Activated naive CD4-positive, alpha-beta T cell treated with anti-CD3 and anti-CD28 coated beads for 36 hours (primary cell): ENCODE measurements at places on chromosomes 2 and 18. TPM values are rescaled to one million over a fixed set of nuclear protein-coding genes. Genes with fewer than 3 reads are reported as not detected.

DAPL1 gene
- total RNA-seq, result not detected

KCNJ3 gene
- total RNA-seq, result not detected

CIB4 gene
- total RNA-seq, result not detected

MC4R gene
- not detected for total RNA-seq

IAH1 gene
- total RNA-seq, result 70.2 TPM

RGPD4 gene
- 0.07 TPM for total RNA-seq

PRKD3 gene
- 13.0 TPM for total RNA-seq

SCYGR4 gene
- total RNA-seq, result not detected

LINC00305 gene
- total RNA-seq, result not detected

DNA sequence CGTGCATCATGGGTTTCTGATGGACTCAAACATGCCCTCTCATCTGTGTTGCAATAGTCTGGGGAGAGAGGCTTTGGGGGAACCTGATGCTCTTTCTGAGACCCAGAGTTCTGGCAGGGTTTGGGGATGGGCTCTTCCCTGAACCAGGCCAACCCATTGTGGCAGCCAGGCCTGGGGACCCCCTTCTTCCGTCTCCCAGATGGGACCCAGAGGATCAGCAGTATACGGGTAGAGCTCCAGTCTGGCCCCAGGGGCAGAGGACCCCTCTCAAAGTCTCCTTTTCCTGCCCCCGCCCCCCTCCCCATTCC, 333.7 kb downstream of the DYSF start:
- H3K4me3 ChIP-seq, result no peak overlapping the region
- no peaks in the 10 kb centered on the region for H3K36me3 ChIP-seq
- no peak overlapping the region for H3K27ac ChIP-seq
- no peaks in the 10 kb centered on the region for H3K4me1 ChIP-seq

GRCh38 chr2:74458938-74459363, 713 bp downstream of the WBP1 start:
- H3K27me3 ChIP-seq, result no peaks in the 10 kb centered on the region
- peak overlapping the region; percentile 99 for H3K27ac ChIP-seq
- peaks cover 46% of the 10 kb centered on the region for H3K4me1 ChIP-seq
- H3K4me3 ChIP-seq, result peak overlapping the region; percentile 92

DNA sequence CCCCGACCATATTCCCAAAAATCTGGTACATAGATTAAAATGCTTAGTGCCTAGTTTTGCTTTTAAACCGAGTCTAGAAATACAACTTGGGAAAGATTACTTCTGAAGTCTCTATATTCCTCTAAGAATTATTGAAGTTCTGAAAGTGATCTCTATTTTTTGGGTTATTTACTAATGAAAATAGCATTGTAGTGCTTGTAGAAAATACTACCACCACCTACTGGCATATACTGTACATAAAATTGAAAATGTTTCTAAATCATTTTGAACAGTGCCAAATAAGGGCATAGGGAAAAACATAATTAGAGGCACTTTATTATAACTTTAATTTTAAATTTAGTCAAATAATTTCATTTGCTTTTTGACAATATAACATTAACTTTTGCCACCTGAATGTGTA, 1399.6 kb upstream of the ZEB2 start:
- no peak for DNase-seq
- no peaks in the 10 kb centered on the region for H3K27me3 ChIP-seq
- H3K36me3 ChIP-seq, result no peaks in the 10 kb centered on the region
- no peak overlapping the region for H3K4me3 ChIP-seq

DNA sequence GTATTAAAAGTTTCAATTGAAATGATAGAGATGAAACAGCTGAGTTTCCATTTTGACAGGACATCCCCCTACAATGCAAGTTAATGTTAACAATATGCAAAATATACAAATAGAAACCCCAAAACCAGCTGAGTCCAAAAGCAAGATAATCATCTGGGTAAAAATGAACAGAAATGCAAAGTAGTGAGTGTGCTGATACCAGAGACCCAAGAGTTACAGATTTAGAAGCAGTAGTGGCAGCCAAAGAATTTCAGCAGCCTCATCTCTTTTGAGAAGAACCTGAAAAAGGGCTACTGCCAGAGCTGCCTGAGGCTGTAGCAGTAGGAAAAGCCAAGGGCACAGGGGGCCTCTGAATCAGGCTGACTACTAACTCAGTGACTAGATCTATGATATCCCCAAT, 82.6 kb downstream of the THADA start:
- no peaks in the 10 kb centered on the region for H3K27me3 ChIP-seq
- H3K4me3 ChIP-seq, result no peak overlapping the region
- H3K4me1 ChIP-seq, result peaks cover 25% of the 10 kb centered on the region

- no peak overlapping the region for H3K27ac ChIP-seq
- H3K4me1 ChIP-seq, result peaks cover 16% of the 10 kb centered on the region
- no peaks in the 10 kb centered on the region for H3K27me3 ChIP-seq
Observed at GRCh38 chr2:218736531-218736930, 25.9 kb downstream of the TTLL4 start.

DNA sequence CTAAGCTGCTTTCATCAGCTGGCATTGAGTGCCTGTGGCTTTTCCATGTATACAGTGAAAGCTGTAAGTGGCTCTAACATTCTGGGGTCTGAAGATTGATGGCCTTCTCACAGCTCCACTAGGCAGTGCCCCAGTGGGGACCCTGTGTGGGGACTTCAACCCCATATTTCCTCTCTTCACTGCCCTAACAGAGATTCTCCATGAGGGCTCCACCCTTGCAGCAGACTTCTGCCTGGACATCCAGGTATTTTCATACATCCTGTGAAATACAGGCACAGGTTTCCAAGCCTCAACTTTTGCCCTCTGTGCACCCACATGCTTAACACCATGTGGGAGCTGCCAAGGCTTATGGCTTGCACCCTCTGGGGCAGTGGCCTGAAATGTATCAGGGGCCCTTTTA, 188.2 kb upstream of the SYT4 start:
- DNase-seq, result no peak
- no peaks in the 10 kb centered on the region for H3K36me3 ChIP-seq
- no peak overlapping the region for H3K4me3 ChIP-seq
- H3K27ac ChIP-seq, result no peak overlapping the region

DNA sequence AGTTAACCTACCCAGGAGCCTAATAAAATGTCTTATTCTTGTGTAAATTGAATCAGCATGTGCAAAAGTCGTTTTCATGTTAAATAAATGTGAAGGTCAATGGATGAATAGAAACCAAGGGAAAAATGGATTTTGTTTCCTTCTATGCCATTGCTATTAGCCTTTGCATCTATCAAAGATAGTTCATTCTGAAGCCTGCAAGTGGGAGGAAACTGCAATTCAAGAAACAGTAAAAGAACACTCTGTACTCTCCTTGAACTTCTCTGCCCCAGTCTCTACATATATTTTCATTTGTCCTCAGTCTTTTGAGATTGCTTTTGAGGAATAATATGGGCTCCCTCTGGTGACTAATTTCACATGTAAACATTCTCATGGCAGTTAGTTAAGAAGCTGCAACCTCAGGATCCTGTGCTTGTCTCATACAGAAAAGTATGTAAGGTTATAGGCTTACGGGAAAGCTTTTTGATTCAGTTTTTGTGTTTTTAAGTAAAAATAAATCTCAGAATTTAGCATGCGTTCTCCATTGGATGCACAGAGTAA, 1590.0 kb upstream of the LRRTM1 start:
- no peak overlapping the region for H3K27ac ChIP-seq
- no peak for DNase-seq
- no peak overlapping the region for H3K4me3 ChIP-seq
- H3K27me3 ChIP-seq, result no peaks in the 10 kb centered on the region
- H3K36me3 ChIP-seq, result no peaks in the 10 kb centered on the region

DNA sequence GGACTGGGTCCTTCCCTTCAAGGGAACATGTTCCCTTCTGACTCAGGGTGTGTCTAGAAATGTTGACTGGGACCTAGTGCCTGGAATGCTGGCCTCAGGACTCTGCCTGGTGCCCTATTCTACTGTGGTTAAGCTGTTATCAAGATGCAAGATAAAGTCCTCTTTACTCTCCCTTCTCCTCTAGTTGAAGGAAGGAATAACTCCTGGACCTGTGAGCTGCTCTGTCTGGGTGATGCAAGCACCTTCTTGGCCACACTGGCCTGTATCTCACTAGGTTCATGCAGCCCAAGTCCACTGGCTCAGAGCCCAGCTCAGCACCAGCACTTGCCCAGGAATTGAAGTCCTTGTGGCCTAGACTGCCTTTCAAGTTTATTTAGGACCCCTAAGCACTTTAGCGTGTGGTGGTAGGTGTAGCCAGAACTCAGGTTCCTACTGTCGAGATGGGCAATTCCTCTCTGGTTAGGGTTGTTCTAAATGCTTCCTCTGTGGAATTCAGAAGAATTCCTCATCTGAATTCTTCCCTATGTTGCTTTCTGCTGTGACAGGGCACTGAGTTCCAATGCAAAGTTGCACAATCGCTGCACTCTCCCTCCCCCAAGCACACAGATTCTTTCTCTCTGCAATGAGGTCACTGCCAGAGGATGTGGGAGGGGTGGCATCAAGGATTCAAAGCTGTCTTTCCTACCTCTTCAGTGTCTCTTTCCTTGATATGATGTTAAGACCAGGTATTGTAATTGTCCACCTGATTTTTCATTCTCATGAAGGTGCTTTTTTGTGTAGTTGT, 54.7 kb downstream of the VWC2L start:
- no peaks in the 10 kb centered on the region for H3K4me1 ChIP-seq
- DNase-seq, result no peak
- no peak overlapping the region for H3K27ac ChIP-seq
- H3K36me3 ChIP-seq, result no peaks in the 10 kb centered on the region
- H3K4me3 ChIP-seq, result no peak overlapping the region

DNA sequence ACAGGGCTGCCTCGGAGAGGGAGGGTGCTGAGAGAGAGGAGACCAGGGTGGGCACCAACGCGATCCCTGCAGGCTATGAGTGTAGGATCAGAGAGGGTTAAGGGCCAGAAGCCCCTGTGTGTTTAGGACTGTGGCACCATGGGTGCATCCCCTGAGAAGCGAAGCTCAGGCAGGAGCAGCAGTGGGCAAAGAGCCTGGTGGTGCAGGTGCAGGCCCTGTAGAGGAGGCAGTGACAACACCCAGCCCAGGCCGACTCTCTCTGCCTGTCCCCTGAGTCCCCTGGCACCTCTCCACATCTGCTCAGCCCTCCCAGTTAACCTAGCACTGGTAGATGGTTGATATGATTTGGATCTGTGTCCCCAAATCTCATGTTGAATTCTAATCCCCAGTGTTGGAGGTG, 139.8 kb downstream of the RNF152 start:
- no peak for DNase-seq
- H3K4me1 ChIP-seq, result peaks cover 5% of the 10 kb centered on the region
- no peaks in the 10 kb centered on the region for H3K36me3 ChIP-seq
- H3K4me3 ChIP-seq, result no peak overlapping the region

DNA sequence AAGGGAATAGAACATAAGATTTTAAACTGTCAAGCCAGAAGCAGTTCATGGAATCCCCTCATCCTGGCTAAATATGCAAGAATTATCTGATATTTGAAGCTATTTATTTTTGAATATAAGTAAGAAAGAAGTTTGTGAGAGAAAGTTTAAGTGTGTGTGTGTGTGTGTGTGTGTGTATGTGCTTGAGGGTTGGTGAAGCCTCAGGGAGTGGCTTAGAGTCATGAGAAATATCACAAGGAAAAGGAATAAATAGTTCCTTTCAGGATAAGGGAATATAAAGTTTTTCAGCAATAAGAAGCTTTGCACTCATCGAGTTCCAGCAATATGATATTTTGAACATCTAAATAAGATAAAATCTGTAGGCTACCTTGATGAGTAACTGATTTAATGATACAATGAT, 359.6 kb downstream of the MEIS1 start:
- no peaks in the 10 kb centered on the region for H3K27me3 ChIP-seq
- no peak for DNase-seq
- no peak overlapping the region for H3K4me3 ChIP-seq

GRCh38 chr18:80147418-80148325, 38.6 kb downstream of the ADNP2 start:
- peak overlapping the region; percentile 82 for H3K4me3 ChIP-seq
- peaks cover 10% of the 10 kb centered on the region for H3K4me1 ChIP-seq
- H3K27me3 ChIP-seq, result peaks cover 24% of the 10 kb centered on the region

GRCh38 chr18:21826641-21827302, 86.2 kb downstream of the MIB1 start:
- DNase-seq, result no peak
- peaks cover 1% of the 10 kb centered on the region for H3K36me3 ChIP-seq
- no peak overlapping the region for H3K4me3 ChIP-seq
- H3K27ac ChIP-seq, result no peak overlapping the region
- H3K27me3 ChIP-seq, result no peaks in the 10 kb centered on the region

GRCh38 chr2:151189125-151189524, 72.5 kb downstream of the RBM43 start:
- H3K27ac ChIP-seq, result no peak overlapping the region
- H3K27me3 ChIP-seq, result no peaks in the 10 kb centered on the region
- H3K4me3 ChIP-seq, result no peak overlapping the region
- no peaks in the 10 kb centered on the region for H3K36me3 ChIP-seq

GRCh38 chr2:202613479-202613878, 21.3 kb upstream of the FAM117B start:
- H3K4me1 ChIP-seq, result peaks cover 12% of the 10 kb centered on the region
- H3K4me3 ChIP-seq, result no peak overlapping the region
- no peaks in the 10 kb centered on the region for H3K36me3 ChIP-seq

- H3K27me3 ChIP-seq, result peaks cover 3% of the 10 kb centered on the region
- no peak overlapping the region for H3K4me3 ChIP-seq
- H3K36me3 ChIP-seq, result no peaks in the 10 kb centered on the region
Observed at GRCh38 chr2:47389692-47390091, 13.3 kb upstream of the MSH2 start.

GRCh38 chr2:27264753-27265535, 2.1 kb upstream of the SLC30A3 start:
- no peaks in the 10 kb centered on the region for H3K36me3 ChIP-seq
- DNase-seq, result peak; percentile 81
- H3K4me1 ChIP-seq, result peaks cover 26% of the 10 kb centered on the region
- peaks cover 44% of the 10 kb centered on the region for H3K27me3 ChIP-seq
- H3K4me3 ChIP-seq, result peak overlapping the region; percentile 77
- H3K27ac ChIP-seq, result no peak overlapping the region

DNA sequence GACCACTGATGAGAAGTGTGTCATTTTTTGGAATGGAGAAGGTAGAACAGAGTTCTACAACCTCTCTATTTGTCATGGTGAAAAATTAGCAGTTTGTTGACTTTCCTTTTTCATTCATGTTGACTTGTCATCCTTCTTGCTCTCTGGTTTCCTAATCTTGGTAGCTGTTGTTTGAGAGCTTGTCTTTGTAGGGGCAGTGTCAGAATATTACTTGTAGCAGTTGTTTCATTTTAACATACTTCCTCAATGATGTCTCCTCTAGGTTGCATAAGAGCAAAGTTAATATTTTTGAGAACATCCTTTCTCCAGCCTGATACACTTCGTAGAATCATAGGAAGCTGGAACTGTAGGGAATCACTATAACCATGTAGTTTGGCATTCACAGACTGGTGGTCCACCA, 368.2 kb upstream of the FANCL start:
- no peak overlapping the region for H3K4me3 ChIP-seq
- no peaks in the 10 kb centered on the region for H3K4me1 ChIP-seq
- H3K27ac ChIP-seq, result no peak overlapping the region
- no peaks in the 10 kb centered on the region for H3K36me3 ChIP-seq
- no peak for DNase-seq

- peaks cover 4% of the 10 kb centered on the region for H3K4me1 ChIP-seq
- H3K4me3 ChIP-seq, result no peak overlapping the region
- DNase-seq, result no peak
Observed at GRCh38 chr2:1914541-1915165, 170.3 kb upstream of the PXDN start.
